ENCODE measurements at places on chromosomes 6 and 20.

- DNase-seq, result peak; percentile 1
Observed at GRCh38 chr6:7784706-7785105, 58.8 kb downstream of the BMP6 start.

GRCh38 chr6:118632359-118632758 is 19.0 kb downstream of the CEP85L start:
- no peak for DNase-seq

DNA sequence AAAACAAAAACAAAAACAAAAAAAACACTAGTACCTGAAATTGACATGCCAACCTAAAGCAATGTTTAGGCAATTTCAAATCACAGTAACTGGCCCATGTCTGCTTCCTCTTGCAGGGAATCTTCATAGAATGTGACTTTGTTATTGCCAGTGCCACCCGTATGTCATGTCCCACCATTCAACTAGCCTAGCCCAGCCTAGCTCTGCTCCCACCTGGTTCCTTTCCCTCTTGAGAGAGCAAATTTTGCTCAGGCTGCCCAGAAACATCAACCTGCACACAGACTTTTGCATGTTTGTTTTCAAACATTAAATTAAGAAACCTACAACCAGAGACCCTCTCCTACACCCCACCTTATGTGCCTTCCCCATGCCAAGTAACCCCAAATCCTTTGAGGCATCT is 124.8 kb upstream of the SLC2A12 start:
- DNase-seq, result no peak

- no peak for DNase-seq
Observed at GRCh38 chr20:62056377-62056776, 9.3 kb downstream of the TAF4 start.

DNA sequence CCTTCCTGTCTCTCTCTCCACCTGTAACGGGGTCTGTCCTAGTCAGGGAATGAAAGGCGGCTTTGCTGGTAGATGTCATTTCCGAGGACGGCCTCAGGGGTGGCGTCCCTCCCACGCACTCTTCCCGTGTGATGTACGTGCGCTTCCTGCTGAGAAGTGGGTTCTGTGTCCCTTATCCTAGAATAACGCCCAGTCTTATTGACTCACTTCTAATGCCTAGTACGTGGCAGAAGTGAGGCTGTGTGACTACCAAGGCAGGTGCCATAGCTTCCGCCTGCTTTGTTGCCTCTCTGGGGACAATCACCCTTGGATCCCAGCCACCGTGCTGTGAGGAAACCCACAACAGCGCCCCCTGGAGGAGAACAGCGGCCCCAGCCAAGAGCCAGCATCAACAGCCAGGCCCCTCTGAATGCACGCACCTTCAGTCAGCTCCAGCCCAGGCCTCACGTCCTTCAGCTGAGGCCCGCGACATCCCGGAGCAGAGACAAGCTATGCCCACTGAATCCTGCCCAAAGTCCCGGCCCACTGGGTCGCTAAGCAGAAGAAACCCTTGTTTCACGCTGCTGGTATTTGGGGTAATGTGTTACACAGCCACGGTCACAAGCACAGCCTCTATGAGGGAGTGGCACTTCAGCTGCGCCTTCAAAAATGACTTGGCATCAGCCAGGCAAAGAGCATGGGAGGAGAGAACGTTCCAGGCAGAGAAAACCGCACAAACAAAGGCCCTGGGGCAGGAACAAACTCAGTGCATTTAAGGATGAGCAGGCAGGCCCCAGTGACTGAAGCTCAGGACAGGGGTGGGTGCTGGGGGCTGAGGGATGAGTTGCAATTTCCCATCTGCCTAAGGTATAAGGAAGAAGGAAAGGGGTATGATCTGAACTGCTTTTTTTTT is 224.2 kb downstream of the NFATC2 start:
- DNase-seq, result no peak

- no peak for DNase-seq
Observed at GRCh38 chr6:113122060-113122459, 735.1 kb upstream of the MARCKS start.

DNA sequence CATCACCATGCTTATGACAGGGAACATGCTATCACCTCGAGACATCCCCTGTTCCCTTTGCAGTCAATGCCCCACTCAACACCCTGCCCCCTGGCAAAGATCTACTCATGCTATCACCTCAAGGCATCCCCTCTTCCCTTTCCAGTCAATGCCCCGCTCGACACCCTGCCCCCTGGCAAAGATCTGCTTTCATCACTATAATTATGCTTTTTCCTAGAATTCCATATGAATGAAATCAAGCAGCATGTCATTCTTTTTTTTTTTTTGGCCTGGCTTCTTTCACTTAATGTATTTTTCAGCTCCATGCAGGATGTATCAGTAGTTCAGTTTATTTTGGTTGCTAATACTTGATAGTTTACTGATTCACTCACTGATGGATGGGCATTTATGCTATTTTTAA is 554.9 kb downstream of the CDH26 start:
- DNase-seq, result no peak

GRCh38 chr6:1814279-1814678 is 204.6 kb downstream of the FOXC1 start:
- DNase-seq, result no peak

DNA sequence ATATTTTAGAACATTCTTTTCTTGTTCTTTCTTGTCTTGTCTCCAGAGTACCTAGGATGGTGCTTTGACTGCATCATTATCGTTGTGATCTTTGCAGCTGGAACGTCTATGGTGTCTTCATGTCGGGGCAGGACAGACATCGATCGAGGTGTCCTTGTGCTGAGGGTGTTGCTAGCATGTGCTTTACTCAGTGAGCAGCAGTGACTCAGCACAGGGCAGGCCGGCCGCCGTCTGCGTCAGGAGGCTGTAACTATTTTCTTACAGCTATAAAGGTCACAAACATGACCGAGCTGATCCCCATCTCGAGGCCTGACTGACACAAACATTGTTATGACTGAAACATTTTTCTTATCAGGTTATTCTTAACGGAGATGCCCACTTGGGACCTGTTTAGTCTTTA is 14.9 kb upstream of the CTCFL start:
- DNase-seq, result no peak

DNA sequence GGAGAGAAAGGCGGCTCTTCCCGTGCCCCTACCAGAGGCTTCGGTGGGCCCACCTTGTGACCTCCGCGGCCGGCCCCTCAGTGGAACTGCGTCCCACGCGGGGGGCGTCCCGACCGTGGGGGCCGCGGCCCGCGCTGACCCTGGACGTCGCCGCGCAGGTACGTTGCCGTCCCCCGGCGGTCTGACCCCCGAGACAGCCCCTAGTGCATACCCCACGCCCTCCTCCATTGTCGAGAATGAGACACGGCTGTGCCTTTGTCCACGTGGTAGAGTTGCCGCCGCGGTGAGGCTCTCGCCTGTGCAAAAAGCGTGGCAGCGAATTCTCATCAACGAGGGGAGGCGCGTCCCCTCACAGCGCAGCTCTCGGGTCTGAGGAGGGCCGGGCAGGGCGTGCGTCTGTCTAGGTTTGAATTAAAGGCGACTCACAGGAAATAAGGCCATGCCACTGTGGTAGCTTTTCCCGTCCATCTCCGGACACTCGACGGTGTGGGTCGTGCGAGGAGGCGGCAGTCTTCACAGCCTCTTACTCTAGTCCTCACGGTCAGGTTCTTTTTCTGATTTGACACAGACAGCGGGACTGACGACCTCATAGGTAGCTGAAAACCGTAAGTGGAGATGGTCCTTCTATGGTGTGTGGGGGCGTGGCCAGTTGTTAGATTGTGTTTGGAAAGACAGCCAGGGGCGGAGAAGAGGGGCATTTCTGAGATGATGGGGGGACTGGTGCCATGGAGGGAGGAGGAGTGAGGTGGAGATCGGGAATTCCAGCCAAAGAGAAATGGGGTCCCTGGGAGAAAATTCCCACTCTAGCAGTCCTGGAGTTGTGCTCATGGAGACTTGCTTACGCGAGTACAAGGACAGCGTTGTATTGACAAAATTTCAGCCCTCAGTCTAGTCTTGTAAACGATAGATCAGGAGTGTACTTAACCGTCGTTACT is 580 bp downstream of the NXT1 start:
- DNase-seq, result no peak

- no peak for DNase-seq
Observed at GRCh38 chr20:63322933-63323273, 29.9 kb downstream of the COL20A1 start.
